ENCODE measurements at places on chromosomes 1 and 21.
A peak's percentile ranks its signal among the peaks of the same experiment; 100 is the strongest.

DNA sequence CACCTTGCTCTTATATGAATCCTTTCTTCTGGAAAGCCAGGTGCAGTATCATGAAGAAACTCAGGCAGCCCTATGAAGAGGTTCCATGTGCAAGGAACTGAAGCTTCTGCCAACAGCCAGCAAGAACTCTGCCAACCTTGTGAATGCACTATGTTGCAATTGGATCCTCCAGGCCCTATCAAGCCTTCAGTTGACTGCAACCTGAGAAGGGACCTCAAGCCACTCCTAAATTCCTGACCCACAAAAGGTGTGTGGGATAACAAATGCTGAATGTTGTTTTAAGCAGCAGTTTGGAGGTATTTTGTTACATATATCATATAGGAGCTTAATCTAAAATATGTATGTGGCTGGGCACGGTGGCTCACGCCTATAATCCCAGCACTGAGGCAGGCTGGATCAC lies 84.0 kb downstream of the RERE start:
- DNase-seq = no peak

DNA sequence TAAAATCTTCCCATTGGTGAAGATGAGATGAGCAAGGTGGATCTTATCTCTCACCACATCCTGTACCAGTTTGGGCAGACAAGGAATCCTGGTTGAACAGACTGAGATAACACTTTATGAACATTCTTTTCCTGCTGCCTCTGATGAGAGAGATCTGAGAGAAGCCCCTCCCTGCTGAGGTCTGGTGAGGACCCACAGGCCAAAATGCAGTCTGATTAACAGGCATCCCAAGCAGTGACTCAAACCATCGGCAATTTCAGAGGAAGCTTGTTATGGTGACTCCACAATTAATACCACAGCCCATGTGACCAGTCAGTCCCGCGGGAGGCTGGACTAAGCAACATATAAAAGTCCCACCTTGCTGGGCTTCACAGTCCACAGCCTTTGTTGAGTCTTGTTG lies at the start of gene PRR9:
Gene PRR9 (plus strand): TSS at position 373 of the 400 bp plus-strand sequence. CDS start 561 bp downstream, outside the sequence.
- no peak for DNase-seq

- DNase-seq = no peak
Measured at GRCh38 chr1:46072975-46073374, 59.5 kb downstream of the PIK3R3 start.

DNA sequence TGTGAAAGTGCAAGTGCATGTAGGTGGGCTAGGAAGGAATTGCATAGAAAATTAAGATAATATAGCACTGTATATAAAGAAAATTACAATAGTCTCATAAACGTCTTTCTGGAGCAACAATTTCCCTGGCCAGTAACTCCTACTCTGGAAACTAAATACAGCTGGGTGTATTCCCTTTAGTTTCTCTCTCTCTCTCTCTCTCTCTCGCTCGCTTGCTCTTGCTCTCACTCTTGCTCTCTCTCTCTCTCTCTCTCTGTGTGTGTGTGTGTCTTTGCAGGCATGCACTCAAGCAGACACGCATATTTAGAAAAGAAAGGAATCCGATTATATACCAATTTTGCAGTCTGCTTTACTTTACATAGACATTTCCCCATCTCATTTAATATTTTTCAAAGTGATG lies 14.7 kb downstream of the S100A10 start:
- no peak for DNase-seq

GRCh38 chr1:230066031-230066430 lies 1.0 kb upstream of the GALNT2 start:
- no peak for DNase-seq

DNA sequence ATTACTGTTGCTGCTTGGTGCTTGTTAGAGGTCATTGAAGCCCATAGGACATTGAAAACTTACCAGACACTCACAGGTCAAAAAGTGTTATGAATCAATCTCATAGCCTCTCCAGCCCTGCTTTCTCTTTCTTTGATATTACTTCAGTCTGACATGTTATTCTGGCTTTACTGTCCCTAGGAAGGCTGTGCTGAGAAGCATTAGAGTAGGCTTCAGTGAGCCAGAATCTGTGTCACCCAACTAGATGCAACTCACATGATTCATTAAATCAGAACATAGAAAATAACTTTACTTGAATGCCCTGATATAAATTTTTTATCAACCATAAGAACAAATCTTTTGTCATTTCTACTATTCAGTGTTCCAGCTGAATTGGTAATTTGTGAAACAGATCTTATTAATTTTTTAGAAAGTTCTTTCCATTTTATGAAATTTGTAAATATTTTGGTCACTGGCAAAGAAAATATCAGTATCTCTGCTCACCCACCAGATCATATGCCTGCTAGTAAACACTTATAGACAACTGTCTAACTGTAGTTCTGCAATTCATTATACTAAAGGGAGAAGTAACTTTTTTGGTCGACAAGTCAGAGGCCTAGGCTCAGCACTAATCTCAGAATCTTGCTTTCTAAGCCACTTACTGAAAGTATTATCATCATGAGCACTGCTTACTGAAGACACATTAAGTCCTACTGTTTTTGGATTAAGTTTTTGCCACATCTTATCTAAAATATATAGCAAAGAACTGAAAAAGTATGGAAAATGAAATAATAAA lies 48.2 kb downstream of the RPAP2 start:
- DNase-seq = no peak

- DNase-seq = no peak
Measured at GRCh38 chr1:29827801-29828525, 591.6 kb downstream of the PTPRU start.

DNA sequence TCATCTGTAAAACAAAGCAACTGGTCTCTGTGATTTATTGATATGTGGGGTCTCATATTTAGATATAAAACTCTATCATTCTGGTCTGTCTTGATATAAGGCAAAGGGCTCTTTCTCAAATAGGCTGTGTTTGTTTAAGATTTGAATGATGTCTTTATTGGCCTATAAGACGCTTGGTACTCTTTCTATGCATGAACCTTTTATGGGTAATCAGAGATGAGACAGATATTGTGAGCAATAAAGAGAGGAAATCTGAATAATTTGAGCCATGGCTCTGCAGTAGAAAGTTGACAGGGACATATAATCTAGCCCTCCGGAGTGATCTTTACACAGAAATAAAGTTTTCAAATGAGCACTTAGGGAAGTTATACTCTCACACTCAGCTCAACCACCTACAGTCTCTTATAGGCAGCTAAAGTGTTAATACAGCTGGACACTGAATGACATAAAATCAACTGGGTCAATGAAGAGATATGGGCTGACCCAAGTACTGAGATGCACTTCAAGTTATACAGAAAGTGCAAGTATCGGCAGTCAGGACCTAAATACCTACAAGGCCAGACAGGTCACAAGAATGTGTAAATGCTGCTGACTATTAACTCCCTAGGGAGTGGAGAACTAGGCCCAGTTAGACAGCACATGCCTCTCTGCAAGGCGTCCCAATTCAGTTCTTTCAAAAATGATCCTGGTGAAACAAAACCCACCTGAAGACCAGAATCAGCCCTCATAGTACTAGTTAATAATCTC lies 111.0 kb downstream of the PTPN14 start:
- no peak for DNase-seq

GRCh38 chr1:165416876-165417275 lies 28.1 kb downstream of the RXRG start:
- DNase-seq = no peak

GRCh38 chr1:202658769-202659168 lies 51.5 kb downstream of the SYT2 start:
- DNase-seq = no peak

- peak; percentile 60 for DNase-seq
Measured at GRCh38 chr1:15246960-15247614, at the start of gene FHAD1. FHAD1 (plus strand) TSS chr1:15247223; CDS start chr1:15251785, 4,562 bp downstream.

DNA sequence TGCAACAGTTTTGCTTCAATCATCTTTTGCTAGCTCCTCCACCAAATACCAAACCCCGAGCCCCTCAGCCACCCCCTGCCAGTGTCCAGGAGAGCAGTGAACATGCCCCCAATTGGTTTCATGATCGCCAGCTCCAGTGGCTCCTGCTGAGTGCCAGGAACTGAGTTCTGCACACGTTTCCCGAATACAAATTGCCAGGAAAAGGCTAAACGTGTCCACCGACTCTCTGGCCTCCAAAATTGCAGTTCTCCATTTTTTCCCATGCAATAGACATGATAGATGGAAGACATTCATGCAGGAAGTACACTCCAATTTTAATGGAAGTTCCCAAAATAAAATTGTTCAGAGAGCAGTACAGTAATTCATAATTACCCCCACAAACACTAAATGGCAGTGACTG lies 101.3 kb downstream of the SPSB1 start:
- no peak for DNase-seq

- DNase-seq = peak; percentile 82
Measured at GRCh38 chr1:79323239-79324025, 316.9 kb upstream of the ADGRL4 start.

GRCh38 chr1:204647114-204647804 lies 38.3 kb downstream of the LRRN2 start:
- peak; percentile 88 for DNase-seq

DNA sequence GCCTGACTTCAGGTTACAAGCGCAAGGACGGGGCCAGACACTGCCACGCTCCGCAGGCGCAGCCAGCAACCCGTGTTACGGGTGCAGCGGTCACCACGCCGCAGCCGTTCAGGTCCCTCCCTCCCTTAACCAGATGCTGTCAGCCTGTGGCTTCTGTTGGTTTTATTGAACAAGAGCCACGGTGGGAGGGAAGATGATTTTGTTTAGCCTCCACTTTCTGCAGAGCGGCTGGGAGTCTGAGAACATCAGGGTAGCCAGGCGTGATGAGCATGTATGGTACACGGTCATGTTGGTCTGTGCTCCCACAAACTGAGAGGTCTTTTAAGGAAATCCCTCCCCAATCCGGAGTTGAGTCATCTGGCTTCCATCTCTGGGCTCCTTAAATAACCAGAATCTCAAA lies 18.5 kb upstream of the ADARB1 start:
- peak; percentile 72 for DNase-seq

DNA sequence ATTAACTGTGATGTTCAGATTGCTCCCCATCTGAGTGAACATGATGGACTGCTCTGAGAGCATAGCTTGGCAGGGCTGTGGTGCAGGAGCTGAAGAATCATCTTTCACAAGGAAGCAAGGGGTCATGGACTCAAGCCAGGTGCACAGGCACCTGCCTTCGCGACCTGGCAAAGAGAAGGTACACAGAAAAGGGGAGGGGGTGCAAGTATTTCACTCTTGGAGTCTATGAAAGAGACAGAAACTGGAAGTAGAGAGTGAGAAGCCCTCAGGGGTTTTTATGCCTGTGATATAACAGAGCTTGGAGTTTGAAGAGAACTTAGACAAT lies 232.6 kb upstream of the PLXNA2 start:
- DNase-seq = no peak

GRCh38 chr1:172826096-172826741 lies 167.3 kb downstream of the FASLG start:
- DNase-seq = peak; percentile 77

GRCh38 chr1:63261736-63262458 lies 60.5 kb upstream of the FOXD3 start:
- DNase-seq = no peak

- no peak for DNase-seq
Measured at GRCh38 chr1:116397728-116398127, 24.7 kb downstream of the ATP1A1 start.

GRCh38 chr21:41536827-41537103 lies 28.8 kb upstream of the TMPRSS2 start:
- DNase-seq = no peak

DNA sequence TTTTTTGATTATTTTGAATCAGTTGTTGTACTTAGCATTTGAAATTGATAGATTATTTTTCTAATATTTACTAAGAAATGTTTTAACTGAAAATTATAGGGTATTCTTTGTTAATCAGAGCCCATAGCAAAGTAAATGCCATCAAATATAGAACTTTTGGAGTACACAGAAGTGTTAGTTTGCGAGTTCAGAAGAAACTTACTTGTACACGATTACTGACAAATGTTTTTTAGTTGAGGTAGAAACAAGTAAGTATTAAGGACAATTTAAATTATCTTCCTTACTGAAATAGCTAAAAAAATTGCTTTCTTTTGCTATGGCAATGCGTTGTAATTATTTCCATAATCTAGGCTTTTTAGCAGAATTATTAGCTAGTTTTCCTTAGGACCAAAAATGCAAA lies 692.2 kb downstream of the USP25 start:
- DNase-seq = no peak

GRCh38 chr1:31593770-31594632 lies 17.7 kb downstream of the TINAGL1 start:
- peak; percentile 82 for DNase-seq

- DNase-seq = no peak
Measured at GRCh38 chr1:162144853-162145252, 75.4 kb downstream of the NOS1AP start.

GRCh38 chr1:27428316-27429028 lies 36.0 kb downstream of the GPR3 start:
- DNase-seq = no peak

- DNase-seq = no peak
Measured at GRCh38 chr1:15362737-15363128, 47.0 kb upstream of the EFHD2 start.

GRCh38 chr1:3742439-3743298 lies 9.6 kb upstream of the CCDC27 start:
- no peak for DNase-seq

GRCh38 chr1:89557956-89558355 lies 33.3 kb downstream of the LRRC8B start:
- DNase-seq = no peak

DNA sequence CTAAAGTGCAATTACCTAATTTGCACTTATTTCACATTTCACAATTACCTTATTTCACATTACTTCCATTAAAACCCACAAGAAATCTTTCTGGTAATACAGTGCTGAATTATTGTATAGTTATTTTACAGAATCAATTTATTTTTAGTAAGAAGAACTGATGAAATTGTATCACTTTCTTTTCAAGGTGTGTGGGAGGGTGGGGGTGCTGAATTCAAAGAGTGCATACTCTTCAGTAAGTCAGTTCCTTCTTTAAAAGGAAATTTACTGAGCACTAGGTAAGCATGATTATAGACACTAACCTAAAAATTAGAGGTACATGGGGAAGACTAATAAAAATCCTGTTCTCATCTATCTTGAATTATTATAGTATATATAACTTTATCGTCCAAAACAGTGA lies 731.6 kb upstream of the ADGRL4 start:
- DNase-seq = no peak

GRCh38 chr1:32486463-32487113 lies 21.7 kb downstream of the ZBTB8B start:
- DNase-seq = no peak

GRCh38 chr21:40731206-40731605 lies 115.8 kb downstream of the DSCAM start:
- DNase-seq = no peak

DNA sequence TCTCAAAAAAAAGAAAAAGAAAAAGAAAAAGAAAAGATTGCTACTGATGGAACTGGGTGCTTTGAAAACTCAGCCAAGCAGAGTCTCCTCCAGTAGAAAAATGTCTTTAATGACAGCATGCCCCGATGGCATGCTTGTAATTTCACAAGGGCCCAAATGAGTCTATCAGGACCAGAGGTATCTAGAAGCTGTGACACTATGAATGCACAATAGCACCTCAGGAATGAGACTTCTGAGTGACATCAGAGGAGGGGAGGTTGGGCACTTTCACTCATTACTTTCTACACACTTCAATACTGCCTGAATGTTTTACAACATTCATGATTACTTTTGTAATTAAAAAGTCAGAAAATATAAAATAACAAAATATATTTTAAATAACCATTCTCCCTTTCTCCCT lies 15.1 kb upstream of the CD58 start:
- no peak for DNase-seq

Measured in AG08395 (cell line).